Midbrain (tissue), 1 donor: ENCODE measurements at places on chromosomes 16 and 17.
A peak's percentile ranks its signal among the peaks of the same experiment; 100 is the strongest.

DNA sequence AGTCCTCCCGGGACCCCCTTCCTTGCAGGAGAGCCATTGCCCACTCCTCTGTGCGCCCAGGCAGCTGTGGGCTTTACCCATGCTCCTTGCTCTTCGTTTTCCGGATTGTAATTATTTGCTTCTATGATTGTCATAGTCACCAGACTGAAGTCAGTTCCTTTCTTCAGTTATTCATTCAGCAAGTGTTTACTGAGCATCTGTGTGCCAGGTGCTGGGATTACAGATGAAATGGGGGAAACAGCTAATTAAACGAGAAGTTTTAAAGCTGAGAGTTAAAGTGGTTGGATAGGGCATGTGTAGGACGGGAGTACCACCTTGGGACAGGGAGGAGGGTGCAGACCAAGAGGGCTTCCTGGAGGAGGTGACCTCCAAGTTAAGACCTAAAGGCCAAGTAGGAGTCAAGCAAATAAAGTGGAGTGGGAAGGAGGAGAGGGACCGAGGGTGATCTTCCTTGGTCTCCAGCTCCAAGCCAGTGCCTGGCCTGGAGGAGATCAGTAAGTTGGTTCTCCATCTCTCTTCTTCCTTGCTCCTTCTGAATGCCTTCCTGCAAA, 126.6 kb downstream of the OR1D5 start:
- DNase-seq, result no peak

DNA sequence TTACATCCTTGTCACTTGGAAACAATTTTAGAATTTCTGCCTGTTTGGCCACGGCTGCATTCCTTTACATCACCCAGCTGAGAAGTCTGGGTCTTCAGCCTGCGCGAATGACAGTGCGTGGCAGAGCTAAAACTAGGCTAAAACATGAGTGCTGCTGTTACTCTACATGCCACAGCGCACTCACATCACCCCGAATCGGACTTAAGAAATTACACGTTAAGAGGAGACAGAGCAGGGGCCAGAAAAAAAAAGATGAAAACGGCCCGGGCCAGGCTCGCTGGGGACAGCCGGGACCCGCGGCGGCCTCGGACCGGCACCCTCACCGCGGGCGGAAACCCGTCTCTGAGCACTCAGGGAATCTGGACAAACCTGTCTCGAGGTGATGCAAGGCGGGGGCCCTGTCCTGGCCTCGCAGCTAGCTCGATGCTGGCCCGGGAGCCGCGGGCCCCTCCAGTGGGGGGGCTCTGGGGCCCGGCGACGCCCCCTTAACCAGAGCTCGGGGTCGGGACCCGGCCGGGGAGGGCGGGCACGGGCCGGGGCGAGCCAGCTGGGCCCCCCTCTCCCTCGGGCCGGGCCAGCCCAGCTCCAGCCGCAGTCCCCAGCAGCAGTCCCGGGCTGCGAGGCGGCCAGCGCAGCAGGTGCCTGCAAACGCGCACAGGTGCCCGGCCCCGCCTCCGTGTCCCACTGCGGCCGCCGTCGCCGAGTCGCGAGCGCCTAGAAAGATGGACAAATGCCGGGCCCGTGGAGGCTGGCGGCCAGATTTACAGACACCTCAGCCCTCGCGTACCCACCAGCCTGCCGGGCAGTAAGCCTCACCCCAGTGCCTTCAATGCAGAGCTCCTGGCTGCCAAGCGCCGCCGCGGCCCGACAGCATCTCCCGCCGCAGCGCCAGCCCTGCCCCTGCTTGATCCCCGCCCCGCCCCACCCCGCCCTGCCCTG, at the start of gene AKTIP:
AKTIP (minus strand) TSS at position 879 of the 939 bp plus-strand sequence. CDS start 2,950 bp downstream, outside the sequence.
- DNase-seq, result peak; percentile 16

DNA sequence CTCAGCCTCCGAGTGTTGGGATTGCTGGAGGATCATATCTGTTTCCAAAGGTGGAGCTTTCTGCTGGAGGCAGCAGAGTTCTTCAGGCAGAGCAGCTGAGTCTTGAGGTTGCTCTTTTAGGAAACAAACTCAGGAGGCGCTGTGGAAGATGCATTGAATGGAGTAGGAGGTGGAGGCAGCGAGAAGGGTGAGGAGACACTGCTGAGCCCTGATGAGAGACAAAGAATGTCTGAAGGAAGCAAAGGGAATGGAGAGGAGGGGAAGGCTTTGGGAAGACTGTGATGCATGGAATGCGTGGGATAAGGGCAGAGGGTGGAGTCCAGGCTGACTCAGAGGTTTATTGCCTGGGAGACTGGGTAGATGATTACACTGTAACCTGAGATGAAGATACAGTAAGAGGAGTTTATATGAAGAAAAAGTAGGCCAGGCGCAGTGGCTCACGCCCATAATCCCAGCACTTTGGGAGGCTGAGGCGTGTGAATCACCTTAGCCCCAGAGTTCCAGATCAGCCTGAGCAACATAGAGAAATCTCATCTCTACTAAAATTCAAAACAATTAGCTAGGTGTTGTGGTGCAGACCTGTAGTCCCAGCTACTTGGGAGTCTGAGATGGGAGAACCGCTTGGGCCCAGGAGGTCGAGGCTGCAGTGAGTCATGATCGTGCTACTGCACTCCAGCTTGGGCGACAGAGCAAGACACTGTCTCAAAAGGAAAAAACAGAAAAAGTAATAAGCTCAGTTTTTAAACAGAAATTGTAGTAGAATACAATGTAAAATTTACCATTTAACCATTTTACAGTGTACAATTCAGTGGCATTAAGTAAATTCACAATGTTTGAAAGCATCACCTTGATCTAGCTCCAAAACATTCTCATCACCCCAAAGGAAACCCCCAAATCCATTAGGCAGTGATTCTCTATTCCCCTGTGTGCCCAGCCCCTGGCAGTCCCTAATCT, 17.8 kb upstream of the TMEM219 start:
- DNase-seq, result no peak

GRCh38 chr17:78146881-78147280, 696 bp downstream of the C17orf99 start:
- no peak for DNase-seq

GRCh38 chr17:57433452-57433851, 177.1 kb downstream of the MSI2 start:
- no peak for DNase-seq

DNA sequence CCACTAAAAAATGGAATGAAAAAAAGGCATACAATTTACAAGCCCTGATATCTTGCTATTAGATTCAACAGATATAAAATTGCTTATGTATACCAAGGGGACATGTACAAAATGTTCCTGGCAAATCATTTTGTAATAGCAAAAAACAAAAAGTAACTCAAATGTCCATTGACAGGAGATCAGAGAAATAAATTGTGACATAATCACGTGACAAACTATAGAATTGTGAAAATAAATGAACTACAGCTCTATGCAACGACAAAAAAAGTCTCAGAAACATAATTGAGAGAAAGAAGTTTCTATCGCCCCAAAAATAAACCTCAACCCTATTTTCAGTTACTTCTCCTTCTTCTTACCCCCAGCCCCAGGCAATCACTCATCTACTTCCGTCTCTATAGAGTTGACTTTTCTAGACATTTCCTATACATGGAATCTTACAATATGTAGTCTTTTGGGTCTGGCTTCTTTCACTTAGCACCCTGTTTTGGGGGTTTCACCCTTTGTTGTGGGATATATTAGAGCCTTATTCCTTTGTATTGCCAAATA, 12.1 kb upstream of the ACE start:
- DNase-seq, result no peak

DNA sequence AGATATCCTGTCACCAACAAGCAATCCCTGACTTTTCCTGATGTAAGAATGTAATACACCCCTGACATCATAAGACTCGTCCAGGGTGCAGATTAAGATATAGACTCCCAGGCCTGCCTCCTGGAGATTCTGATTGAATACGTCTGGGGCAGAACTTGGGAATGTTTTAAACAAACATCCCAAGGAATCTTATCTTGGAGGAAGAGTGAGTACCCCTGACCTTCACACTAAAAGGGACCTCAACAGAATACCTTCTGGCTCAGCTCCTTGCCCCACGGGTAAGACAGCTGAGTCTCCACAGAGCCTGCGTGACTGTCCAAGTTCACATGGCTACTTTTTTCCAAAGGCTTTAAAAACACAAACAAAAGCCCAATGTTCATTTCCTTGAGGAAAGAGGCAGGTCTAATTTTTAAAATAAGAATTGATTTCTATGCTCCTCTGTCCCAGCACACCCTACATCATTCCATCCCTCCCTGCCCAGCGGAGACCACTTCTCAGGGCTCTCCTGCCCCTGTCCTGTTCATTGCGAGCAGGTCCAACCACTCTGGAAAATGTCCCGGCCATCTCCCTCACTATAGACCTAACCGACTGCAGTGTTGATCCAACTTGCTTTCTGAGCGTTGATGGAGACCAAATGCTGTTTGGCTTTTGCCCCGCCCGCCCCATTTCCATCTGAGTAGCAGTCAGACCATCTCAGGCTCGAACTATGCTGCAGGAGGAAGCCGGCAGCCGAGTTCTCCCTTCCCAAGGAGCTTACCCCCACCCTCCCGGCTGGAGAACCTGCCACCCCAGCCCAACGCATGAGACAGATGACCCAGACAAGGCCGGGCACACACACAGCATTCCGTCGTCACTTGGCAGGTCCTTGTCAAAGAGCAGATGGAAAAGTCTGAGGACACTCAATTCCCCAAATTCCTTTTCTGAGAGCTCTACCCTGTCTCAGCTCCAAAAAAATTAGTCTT, 44.1 kb upstream of the MYH10 start:
- DNase-seq, result no peak

DNA sequence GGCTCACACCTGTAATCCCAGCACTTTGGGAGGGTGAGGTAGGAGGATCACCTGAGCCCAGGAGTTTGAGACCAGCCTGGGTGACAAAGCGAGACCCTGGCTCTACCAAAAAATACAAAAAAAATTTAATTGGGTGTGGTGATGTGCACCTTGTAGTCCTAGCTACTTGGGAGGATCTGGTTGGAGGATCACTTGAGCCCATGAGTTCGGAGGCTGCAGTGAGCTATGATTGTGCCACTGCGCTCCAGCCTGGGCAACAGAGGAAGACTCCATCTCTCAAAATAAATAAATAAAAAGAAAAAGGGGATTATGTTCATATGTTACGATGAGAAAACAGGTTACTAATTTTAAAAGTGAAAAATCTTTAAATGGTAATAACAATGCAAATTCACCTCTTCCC, 996 bp downstream of the MLKL start:
- DNase-seq, result no peak

- DNase-seq, result no peak
Measured at GRCh38 chr17:77887110-77887463, 71.4 kb upstream of the TNRC6C start.

- DNase-seq, result no peak
Measured at GRCh38 chr17:19244357-19244756, 7.2 kb downstream of the EPN2 start.

GRCh38 chr17:60249290-60249826, 99.6 kb downstream of the CA4 start:
- no peak for DNase-seq

DNA sequence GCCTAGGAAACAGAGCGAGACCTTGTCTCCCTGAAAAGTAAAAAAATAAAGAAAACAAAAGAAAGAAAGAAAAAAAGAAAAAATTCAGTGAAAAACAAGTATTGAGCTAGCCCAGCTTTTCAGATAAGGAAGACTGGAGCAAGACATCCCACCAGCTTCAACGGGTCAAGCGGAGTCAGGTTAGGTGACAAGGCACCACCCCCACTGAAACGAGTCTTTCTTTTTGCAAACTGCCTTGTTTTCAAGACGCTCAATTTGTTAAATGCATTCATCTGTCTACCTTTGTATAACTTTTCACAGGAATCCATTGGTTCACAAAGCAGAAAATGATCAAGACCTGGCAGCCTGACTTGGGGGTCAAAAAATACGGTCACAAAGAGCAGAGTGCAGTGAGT, 10.7 kb upstream of the AXIN2 start:
- DNase-seq, result no peak

GRCh38 chr17:903691-904481, 75.7 kb downstream of the NXN start:
- DNase-seq, result no peak

DNA sequence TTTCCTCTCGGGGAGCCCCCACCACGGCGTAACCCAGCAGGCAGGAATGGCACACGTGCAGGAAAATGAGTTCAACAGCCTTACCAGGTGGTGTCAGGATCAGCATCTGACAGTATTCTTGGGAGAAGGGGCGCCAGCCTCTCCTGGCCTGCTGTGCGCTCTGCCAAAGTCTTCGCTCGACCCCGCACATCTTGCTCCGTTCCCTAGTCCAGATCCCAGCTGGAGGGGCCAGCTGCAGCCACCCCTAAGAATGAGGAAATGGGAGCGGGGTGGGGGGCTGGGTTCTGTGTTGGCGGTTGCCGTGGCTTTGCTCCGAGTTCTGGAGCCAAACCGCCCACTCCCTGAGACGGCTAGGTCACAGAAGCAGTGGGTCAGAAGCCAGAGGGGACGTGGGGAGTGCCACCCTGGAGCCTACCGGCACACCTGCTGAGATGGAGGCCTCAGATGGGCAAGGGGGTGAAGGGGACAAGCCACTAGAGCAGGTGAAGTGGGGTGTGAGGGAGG, at the start of gene CHCT1:
CHCT1 (plus strand) TSS at position 328 of the 504 bp plus-strand sequence; CDS start at position 432, 104 bp downstream.
- no peak for DNase-seq

DNA sequence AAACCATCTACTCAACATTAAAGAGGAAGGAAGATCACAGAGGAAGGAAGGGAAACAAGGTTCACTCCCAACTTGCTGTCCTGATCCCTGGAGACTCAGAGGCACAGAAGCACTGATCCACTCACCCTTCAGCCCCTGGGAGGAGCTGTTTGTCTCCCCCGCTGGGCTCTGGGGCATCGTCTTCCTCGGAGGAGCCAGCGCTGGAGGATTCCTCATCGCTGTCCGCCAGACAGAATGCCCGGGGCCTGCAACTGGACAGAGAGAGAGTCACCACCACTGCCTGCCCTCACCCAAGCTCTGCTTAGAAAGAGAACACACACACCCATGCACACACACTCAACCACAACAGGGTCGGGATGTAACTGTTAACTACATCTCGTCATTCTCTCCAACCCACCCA, 24.8 kb upstream of the ERN1 start:
- DNase-seq, result peak; percentile 41

DNA sequence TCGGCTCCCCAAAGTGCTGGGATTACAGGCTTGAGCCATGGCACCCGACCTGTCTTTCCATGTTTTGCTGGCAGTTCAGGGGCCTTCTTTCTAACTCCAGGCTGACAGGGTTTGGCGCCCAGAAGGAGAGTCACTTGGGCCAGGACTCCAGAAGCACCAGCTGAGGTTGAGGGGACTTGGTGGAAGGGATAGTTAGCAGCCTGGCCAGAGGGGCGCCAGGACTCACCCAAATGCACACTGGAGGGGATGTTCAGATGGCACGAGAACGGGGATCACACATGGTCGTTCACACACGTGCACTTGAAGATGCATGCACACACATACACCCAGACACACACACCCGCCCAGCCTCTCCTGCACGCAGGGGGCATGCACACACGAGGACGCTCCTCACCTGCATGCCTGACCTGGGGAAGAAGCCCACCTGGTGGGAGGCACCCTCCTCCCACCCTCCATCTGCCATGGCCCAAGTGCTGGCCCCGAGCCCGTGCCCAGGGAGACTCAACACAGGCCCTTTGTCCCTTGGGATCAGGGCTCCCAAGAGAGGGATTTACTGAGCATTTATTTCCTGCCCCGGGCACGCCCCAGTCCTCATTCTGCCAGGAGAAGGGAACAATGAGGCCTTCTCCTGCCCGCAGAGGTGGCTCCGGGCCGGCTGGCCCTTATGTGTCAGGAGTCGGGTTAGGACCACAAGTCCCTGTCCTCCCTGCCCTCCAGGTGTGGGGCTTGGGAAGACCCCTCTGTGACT, 2.3 kb upstream of the PRSS21 start:
- DNase-seq, result no peak
